T-cell (primary cell): ENCODE measurements at places on chromosomes 1 and 21. TPM values are rescaled to one million over a fixed set of nuclear protein-coding genes. Genes with fewer than 3 reads are reported as not detected.

DNA sequence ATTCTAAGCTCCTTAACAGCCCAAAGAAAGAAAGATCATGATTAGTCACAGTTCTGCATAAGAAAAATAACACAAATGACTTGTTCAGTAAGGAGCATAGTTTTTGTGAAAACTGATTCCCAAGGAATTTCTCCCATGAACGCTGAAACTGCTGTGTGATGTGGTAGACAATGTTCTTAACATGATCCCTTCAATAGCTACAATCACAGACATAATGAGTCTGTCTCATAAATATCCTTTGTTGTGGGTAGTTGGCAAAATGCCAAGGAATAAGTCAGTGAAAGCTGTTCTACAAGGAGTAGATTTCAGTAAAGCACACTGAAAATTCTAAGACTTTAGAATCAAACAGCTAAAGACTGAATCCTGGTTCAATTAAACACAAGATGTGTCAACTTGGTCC is 404.8 kb downstream of the HLX start:
- no peak for DNase-seq
- H3K27ac ChIP-seq: no peak overlapping the region
- no peaks in the 10 kb centered on the region for H3K4me1 ChIP-seq
- H3K27me3 ChIP-seq: no peaks in the 10 kb centered on the region

DNA sequence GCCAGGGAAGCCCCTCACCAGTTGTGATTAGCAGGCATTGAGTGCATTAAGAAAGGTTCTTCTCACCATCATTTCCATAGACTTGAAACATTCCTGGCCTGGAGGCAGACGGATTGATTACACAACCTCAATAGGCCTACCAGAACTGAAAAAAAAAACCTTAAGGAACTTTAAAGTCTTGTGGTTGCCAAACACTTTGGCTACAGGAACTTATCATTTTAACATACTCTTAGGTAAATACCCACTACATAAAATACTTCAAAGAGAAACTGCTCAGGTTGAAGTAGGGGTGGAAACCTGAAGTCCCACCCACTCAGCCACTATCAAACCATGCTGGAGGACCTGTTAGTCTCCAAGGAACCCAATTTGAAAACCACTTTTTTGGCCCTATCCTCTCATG is 22.4 kb upstream of the HMGB4 start:
- no peak for DNase-seq
- no peak overlapping the region for H3K27ac ChIP-seq
- H3K4me1 ChIP-seq: no peaks in the 10 kb centered on the region

Gene BRWD1
- total RNA-seq: 74.4 TPM

Gene PTPN22
- total RNA-seq: 26.6 TPM

DNA sequence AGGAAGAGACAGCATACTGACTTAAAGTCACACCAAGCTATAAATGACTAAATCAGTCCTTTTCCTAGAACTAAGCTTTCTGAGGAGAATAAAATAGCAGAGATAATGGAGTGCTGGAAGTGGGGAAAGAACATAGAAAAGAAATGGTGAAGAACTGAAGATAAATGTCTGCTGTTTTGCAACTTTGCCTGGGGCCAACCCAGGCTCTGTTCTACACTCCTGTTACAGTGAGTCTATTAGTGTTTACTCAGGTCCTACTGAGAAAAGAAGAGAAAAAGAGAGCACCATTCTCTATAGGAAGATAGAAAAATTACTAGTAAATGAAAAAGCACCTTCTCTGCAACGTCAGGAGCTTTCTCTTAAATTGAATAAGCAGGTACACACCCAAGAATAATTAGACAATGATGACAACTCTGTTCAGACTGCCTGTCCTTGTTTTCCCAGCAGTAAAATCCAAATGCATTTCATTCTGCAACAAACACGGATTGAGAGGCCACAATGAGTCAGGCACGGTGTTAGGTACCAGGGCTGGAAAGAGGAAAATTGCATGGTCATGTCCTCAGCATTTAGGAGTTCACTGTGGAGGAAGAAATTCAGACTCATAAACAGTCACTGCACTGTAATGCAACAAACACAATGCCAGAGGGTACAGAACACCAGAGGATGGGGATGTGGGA is 139.4 kb upstream of the CAMK1G start:
- H3K4me3 ChIP-seq: no peak overlapping the region
- no peaks in the 10 kb centered on the region for H3K27me3 ChIP-seq
- no peak overlapping the region for H3K27ac ChIP-seq
- no peaks in the 10 kb centered on the region for H3K36me3 ChIP-seq

DNA sequence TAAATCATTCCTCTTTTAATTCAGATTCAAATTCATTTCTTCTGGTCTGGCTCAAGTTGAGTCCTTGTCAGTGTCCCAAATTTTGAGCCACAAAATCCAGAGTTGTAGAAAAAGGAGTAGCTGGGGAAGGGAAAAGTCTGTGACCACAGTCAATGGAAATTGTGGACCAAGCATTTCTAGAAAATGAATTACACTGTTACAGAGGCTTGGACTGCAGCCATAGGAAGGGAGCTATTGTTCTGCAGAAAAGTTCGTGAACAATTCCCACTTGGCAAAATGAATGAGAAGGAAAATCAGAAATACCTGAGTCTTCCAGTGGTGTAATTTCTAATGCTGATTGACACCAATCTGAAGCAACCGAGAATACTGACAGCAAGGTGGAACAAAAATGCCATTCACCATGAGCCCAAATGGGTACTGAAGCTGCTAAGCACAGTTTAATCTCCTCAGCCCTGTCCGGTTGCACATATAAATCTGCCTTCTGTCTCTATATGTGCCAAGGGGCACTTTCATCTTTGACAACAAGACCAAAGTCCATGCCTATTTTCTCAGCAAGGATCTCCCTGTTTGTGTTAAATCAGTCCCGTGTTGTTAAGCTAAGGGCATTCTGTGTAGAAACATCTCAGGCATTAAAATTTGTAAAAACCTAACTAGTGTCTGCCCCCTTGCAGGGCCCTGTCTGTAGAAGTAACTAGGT is 51.3 kb downstream of the TEX35 start:
- H3K4me3 ChIP-seq: no peak overlapping the region
- no peaks in the 10 kb centered on the region for H3K4me1 ChIP-seq
- H3K36me3 ChIP-seq: no peaks in the 10 kb centered on the region
- peaks cover 2% of the 10 kb centered on the region for H3K27me3 ChIP-seq
- no peak overlapping the region for H3K27ac ChIP-seq

Gene PRAMEF14
- total RNA-seq: not detected

- peaks cover 6% of the 10 kb centered on the region for H3K36me3 ChIP-seq
- H3K27ac ChIP-seq: peak overlapping the region; percentile 36
- no peaks in the 10 kb centered on the region for H3K27me3 ChIP-seq
- DNase-seq: no peak
Observed at GRCh38 chr1:112702067-112702395, 4.9 kb downstream of the RHOC start.

- H3K27me3 ChIP-seq: no peaks in the 10 kb centered on the region
- no peaks in the 10 kb centered on the region for H3K4me1 ChIP-seq
- no peak overlapping the region for H3K4me3 ChIP-seq
- H3K36me3 ChIP-seq: no peaks in the 10 kb centered on the region
Observed at GRCh38 chr1:232109391-232109790, 482.8 kb downstream of the DISC1 start.

DNA sequence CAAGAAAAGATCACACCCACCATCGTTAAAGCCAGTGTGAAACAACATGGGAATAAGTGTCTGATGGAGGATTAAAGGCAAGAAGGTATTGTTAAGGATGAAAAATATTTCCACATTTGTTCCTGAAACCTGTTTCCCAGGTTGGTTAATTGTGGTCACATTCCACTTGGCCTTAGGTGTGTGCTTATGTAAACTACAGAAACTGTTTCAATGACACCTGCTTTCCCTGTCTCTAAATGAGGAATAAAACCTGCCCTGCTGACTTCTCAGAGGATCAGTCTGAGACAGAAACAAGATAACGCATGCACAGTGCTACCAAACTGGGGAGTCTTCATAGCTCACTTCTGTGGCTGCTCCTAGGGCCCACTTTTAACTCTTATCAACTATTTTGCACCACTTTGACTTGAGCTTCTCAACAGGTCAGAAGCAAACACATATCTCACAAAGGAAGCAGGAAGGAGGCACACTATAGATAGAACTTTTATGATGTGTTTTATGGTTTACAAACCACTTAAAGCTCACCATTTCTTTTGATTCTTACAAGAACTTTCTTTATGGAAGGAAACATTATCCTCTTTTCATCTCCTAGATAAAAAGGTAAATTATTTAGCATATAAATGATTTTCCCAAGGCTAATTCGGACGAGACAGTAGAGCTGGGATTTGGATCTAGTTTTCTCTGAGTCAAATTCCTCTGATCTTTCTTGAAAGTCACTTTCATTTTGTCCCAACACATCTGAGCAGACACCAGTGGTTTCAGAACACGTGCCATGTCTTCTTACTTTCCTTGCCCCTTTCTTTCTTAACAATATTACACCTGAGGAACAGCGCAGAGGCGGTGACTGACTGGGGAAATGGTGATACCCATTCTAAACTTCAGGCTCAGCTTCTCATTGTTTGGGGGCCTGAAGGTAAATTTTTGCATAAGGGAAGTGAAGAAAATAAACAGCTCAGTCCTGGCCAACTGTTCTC is 33.4 kb downstream of the CYP2J2 start:
- DNase-seq: no peak
- H3K4me1 ChIP-seq: peaks cover 15% of the 10 kb centered on the region
- no peaks in the 10 kb centered on the region for H3K27me3 ChIP-seq
- no peak overlapping the region for H3K4me3 ChIP-seq
- no peaks in the 10 kb centered on the region for H3K36me3 ChIP-seq

Gene CSF3R
- total RNA-seq: 2.1 TPM

GRCh38 chr1:115373305-115373704 is 35.3 kb upstream of the NGF start:
- H3K27ac ChIP-seq: no peak overlapping the region
- DNase-seq: no peak
- H3K4me1 ChIP-seq: no peaks in the 10 kb centered on the region
- no peaks in the 10 kb centered on the region for H3K27me3 ChIP-seq

GRCh38 chr1:166902279-166902678 is 26.2 kb upstream of the TADA1 start:
- no peak overlapping the region for H3K4me3 ChIP-seq
- no peak for DNase-seq
- no peaks in the 10 kb centered on the region for H3K4me1 ChIP-seq
- H3K27ac ChIP-seq: no peak overlapping the region
- no peaks in the 10 kb centered on the region for H3K36me3 ChIP-seq

DNA sequence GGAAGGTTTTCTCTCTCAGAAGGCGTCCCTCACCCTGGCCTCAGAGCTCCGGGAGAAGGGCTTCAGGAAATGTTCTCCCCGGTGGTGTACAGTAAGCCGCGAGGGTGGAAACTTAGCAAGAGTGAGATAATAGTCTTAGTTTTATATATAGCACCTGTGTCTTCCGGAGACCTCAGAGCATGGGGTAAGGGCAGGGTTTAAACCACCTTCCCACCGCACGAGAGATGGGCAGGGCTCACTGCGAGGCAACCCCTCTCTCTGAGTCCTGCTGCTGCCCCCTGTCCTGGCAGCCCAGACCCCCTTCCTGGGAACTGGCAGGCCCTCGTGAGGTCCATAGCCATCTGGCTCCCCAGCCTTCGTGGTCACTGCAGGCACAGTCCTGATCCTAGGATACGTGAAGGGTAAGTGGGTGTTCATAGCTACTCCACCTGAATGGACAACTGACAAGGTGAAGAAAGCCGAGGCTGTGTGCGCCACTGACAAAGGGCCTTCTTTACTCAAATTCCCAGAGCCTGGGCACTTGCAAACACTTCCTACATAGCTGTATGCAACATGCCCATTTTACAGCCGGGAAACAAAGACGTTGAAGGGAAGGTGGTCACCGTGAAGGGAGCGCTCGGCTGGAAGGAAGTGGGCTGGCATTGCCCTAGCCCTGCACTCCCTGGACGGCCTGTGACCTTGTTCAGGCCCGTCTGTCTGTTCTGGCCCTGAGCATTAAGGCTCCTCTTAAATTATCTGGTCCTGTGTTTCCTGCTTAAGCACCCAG is 26.9 kb downstream of the ITPKB start:
- peak overlapping the region; percentile 26 for H3K4me3 ChIP-seq
- H3K36me3 ChIP-seq: peaks cover 29% of the 10 kb centered on the region
- no peaks in the 10 kb centered on the region for H3K27me3 ChIP-seq
- H3K4me1 ChIP-seq: peaks cover 73% of the 10 kb centered on the region
- DNase-seq: peak; percentile 51
- peak overlapping the region; percentile 64 for H3K27ac ChIP-seq

Gene CMPK1
- total RNA-seq: 112 TPM

DNA sequence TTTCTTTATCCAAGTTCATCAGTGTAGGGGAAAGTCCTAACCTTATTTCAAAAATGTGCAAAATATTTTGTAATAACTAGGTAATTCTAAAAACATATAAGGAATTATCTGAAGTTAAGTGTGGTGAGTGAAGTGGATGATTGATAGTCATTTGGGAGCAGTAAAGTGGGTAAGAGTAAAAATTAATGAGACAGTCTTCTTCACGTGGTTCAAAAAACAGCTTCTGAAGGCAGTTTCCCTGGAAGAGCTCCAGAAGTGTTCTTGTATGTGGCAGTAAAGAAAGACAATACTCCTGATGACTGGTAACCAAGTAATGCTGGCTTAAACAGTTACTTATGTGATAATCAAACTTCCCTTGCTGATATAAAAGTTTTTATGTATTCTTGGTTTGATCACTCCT is 50.3 kb downstream of the LEPR start:
- H3K27me3 ChIP-seq: peaks cover 4% of the 10 kb centered on the region
- no peaks in the 10 kb centered on the region for H3K36me3 ChIP-seq
- no peak for DNase-seq
- H3K4me3 ChIP-seq: no peak overlapping the region
- H3K4me1 ChIP-seq: no peaks in the 10 kb centered on the region

GRCh38 chr1:95951371-95952102 is 717.5 kb downstream of the RWDD3 start:
- no peaks in the 10 kb centered on the region for H3K4me1 ChIP-seq
- H3K27me3 ChIP-seq: no peaks in the 10 kb centered on the region
- DNase-seq: no peak
- no peak overlapping the region for H3K4me3 ChIP-seq
- no peaks in the 10 kb centered on the region for H3K36me3 ChIP-seq
- no peak overlapping the region for H3K27ac ChIP-seq

Gene RAP1GAP
- total RNA-seq: 0.18 TPM

Gene AADACL4
- not detected for total RNA-seq

DNA sequence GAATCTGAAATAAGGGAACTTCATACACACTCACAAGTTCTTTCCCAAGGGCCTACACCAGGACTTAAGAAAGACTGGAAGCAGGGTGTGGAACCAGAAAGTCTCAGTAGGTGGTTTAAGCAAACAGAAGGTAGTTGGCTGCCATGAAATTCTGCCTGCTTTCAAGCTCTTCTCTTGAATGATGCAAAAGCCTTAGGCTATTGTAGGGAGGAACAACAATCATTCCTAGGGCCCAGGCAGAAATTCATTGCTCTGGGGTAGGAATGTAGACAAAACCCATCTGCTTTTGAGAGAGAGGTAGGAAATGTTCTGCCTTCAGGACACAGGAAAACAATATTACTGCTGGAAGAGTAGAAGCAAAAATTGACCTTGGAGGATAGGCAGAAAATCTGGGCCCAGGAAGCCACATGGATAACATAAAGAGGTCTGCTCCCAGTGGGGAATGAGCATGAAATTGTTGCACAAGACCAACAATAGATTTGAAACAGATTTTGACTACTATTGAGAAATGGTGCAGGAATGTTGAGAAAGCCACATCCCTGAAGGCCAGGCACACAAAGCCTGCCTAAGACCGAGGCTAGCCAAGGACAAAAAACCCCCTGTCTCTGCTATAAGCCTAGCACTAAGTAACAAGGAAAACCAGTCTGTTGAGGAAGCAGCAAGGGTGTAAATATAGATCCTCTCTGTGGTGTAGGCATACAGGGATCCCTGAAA is 22.7 kb upstream of the SFT2D2 start:
- no peak overlapping the region for H3K4me3 ChIP-seq
- H3K4me1 ChIP-seq: no peaks in the 10 kb centered on the region
- DNase-seq: no peak
- no peak overlapping the region for H3K27ac ChIP-seq
